NCI-H69 (cell line): ENCODE measurements at places on chromosomes 3 and 15.

- DNase-seq = no peak
These were observed 24.3 kb upstream of the GPR171 start for GRCh38 chr3:151227266-151227806.

- DNase-seq = no peak
These were observed 184.0 kb upstream of the BCL6 start for GRCh38 chr3:187929112-187929816.

- no peak for DNase-seq
These were observed 115.2 kb upstream of the TSC22D2 start for GRCh38 chr3:150292891-150293290.

DNA sequence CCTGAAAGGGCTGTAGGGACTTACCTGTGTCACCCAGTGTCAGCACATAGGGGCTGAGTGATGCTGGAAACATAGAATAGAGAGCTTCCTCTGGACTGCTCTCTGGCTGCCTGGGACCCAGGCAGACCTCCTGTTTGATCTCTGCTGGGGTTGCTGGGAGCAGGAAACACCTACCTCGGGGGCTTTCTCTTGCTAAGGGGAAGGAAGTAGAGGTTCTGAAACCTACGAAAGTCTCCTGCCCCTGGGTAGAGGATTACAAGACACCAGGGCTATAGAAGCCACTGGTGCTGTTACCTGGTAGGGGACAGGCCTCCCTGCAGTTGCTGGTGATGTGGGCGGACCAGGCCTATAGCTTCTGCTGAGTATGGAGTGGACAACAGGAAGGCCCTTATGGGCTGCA, 81.7 kb downstream of the DHX30 start:
- no peak for DNase-seq

- no peak for DNase-seq
These were observed 151.3 kb upstream of the SLITRK3 start for GRCh38 chr3:165347526-165347925.

DNA sequence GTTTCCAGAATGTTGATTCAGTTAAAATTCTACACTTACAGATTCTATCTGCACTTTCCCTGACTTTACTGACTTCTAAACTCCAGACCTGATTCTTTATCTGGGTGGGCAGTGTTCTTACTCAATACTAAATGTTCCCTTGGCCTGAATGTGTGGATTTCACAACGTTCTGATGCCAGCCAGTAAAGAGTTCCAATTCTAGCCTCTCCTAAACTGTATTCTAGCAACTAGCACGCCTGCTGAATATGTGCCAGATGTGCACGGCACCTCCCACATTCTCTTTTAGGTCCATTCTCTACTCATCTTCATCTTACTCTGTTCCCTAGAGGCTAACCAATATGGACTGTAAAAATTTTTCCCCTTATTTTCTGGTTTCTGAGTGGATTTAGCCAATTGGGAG, 479.5 kb upstream of the AGTR1 start:
- DNase-seq = no peak

- no peak for DNase-seq
These were observed 19.6 kb downstream of the GYG1 start for GRCh38 chr3:149010966-149011365.

DNA sequence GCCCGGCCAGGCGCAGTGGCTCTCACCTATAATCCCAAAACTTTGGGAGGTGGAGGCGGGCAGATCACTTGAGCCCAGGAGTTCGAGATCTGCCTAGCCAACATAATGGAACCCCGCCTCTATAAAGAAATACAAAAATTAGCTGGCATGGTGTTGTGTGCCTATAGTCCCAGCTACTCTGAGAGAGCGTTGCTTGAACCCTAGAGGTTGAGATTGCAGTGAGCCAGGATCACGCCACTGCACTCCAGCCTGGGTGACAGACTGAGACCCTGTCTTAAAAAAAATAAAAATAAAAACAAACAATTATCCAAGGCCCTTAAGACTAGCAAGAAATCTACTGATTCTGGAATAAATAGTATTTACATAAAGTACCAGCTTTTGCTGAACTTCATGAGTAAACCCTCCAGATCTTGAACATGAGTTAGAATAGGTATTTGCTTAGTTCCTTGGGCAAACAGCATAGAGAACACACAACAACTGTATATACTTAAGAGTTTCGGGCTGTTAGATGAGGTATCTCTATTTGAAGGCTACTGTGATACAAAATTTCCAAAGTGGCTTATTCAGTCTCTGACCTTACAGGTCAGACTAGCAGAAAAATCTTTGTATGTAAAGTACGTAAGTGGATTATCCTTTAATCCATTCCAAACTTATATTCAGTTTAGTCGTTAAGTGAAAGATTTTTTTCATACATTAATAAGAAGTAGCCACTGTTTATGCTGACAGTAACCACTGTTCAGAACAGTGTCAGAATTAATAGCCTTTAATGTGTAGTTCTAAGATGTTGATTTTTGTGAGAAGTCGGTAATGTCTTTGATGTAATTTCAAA, 171.1 kb upstream of the CGNL1 start:
- DNase-seq = peak; percentile 17

GRCh38 chr3:128584412-128585020, 66.1 kb downstream of the RPN1 start:
- DNase-seq = peak; percentile 85

DNA sequence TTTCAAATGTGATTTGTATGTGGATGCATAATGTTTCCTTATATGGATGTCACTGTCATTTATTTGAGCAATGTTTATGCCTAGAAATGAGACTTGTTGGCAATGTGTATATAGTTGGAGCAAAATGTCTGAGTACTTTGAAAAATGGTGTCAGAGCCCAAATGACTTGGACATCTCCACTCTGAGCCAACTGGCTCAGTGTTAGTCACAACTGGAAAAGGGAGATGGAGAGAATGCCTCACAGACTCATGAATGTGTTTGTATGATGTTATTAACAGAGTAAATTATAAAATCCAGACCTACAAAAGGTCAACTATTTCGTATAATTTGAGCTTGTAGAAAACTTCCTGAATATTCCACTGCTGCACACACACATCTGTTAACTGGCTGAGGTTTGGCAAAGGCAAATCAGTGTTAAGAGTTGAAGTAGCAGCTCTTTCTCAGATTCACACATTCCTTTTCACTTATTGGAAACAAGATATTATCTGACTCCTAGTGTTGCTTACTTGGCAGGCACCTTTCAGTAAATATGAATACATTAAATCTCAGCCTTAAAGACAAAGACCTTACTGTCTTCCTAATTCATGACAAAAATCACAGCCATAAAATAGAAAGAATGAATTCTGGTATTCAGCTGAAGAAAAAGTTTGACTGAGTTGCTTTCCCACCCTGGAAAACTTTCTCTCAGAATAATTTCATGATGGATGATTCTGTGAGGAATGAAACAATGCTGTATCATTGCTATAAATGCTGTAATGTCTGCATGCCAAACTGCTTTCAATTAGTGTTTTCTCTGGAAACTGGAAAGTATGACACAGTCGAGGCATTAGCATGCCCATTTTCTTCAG, 27.0 kb downstream of the ADIPOQ start:
- no peak for DNase-seq

- no peak for DNase-seq
These were observed 161.7 kb upstream of the ZNF385D start for GRCh38 chr3:21912711-21913110.

GRCh38 chr3:192063570-192063969, 602.6 kb downstream of the PYDC2 start:
- DNase-seq = no peak

- no peak for DNase-seq
These were observed 76.9 kb upstream of the IGSF10 start for GRCh38 chr3:151537726-151538125.

DNA sequence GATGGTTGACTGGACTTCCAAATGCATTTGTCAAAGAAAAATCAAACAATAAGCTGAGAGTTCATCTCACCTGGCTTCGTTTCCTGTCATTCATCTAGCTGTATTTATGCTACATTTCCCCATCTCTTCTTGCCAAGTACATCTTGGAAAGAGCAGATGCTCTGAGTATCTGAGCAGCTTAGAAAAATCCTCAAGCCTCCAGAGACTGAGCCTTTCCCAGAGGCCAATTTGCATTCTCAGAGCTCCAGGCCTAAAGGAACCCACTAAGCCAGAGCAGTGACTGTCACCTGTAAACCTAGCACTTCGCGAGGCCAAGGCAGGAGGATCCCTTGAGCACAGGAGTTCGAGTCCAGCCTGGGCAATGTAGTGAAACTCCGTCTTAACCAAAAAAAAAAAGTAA, 100.5 kb downstream of the XXYLT1 start:
- no peak for DNase-seq
